ENCODE measurements at places on chromosomes 6 and 20.

GRCh38 chr6:106517706-106518105, 111.6 kb downstream of the RTN4IP1 start:
- no peak for DNase-seq

GRCh38 chr6:53956068-53956711, 155.1 kb upstream of the MLIP start:
- DNase-seq, result no peak

GRCh38 chr20:60372822-60373221, 414.6 kb downstream of the CDH26 start:
- no peak for DNase-seq

GRCh38 chr20:46229478-46230105, 78.7 kb downstream of the CDH22 start:
- DNase-seq, result no peak

DNA sequence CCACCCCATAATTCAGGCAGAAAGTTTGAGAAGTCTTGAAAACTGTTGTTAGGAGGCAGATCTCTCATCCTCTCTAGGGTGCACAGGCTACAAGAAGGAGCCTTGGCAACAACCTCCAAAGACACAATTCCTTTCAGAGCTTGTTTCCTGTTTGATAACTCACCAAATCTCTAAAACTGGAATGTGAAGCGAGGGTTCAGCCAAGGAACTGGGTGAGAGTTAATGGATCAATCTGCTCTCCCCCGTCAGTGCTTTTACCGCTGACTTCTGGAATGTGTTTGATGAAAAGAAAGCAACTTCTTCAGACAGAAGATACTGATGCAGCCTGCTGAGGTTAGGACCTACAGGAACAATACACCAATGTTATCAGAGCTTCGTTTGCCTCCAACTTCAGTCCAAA, 171.8 kb upstream of the BMP2 start:
- no peak for DNase-seq

GRCh38 chr6:106927531-106928398, 46.8 kb downstream of the CD24 start:
- no peak for DNase-seq

- DNase-seq, result no peak
Measured at GRCh38 chr6:43953256-43953655, 174.0 kb downstream of the MRPL14 start.

GRCh38 chr6:352474-352873, 39.1 kb upstream of the IRF4 start:
- DNase-seq, result no peak

DNA sequence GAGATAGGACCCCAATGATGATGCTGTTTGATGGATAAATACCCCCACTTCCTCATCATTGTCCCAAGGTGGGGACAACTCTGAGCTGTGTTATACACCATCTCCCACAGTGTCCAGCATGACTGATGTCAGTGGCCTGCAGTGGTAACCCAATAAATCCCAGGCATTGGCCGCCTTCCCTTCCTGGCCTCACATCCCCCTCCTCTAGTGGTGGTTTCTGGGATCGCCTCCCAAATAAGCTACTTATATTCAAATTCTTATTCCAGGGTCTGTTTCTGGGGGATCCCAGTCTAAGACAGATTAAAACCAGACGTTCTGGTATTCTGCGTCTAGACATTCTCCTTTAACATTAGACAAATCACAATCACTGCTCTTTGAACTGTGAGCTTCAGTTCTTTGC, 90.6 kb downstream of the SCP2D1 start:
- DNase-seq, result no peak

- no peak for DNase-seq
Measured at GRCh38 chr20:5065879-5066383, 53.8 kb downstream of the PCNA start.

DNA sequence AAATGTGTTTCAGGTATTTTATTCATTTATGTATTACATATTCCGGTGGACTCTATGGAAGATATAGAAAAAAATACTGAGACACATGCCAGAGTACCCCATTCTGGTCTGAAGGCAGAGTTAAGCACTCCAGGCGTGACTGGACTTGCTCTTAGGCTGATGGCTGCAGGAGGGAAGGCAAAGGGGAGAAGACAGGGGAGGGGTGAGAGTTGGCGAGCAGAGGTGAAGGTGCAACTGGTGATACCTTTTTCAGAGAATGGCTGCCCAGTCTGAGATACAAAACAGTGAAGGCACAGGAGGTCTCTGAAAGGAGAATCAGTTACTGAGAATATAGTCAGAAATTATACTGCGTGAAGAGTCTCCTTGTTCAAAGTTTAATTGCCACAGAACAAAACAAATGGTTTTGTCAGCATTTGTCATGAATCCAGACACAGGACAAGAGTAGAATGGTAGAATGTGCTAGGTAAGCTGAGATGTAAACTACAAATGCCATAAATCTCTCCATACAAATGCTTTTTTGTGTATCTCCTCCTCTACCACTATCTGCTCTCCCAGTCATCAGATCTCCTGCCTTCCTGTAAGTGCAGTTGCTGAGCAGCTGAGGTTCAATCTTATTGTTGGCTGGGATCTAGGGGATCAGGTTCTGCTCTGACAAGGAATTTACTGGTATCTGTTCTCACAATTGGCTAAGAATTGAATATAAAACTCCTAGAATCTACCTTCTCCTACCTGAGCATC, 104.2 kb upstream of the DST start:
- no peak for DNase-seq

DNA sequence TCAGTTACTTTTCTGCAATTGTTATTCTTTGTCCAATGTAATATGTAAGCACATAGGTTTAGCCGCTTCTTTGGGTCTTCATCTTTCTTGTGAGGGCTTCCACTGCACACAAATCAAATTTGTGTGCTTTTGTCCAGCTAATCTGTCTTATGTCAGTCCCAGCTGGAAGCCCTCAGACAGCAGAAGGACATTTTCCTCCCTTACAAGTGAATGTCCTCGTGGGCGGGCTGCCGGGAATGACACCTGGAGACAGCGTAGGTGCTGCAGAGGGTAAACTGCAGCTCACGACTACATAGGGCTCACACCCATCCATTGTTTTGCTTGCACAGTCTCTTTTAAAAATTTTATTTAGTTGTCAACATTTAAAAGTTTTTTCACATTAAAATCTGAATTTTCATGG, 24.6 kb upstream of the PPP1R14C start:
- no peak for DNase-seq

DNA sequence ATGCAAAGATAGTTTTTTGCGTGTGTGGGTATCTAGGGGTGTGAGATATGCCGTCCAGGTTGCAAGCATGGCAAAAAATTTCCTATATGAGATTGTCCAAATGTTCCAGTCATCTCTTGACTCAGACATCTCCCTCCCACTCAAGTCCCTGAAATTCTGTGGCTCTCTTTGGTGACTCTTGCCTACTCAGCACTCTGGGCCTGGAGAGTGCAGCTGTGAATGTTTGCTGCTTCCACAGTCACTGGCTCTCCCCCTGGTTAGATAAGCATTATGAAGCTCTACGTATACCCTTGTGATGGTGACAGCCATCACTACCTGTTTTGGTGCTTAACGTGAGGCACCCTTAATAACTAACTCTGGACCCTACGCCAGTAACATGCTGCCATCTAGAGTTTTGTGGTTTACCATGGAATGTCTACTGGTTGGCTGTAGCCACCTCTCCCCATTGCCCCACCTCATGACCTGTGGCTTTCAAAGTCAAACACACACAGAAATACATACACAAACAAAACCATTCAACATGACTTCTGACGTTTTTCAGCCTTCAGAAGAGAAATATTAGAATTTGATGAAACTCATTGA, 621.9 kb upstream of the CITED2 start:
- no peak for DNase-seq

DNA sequence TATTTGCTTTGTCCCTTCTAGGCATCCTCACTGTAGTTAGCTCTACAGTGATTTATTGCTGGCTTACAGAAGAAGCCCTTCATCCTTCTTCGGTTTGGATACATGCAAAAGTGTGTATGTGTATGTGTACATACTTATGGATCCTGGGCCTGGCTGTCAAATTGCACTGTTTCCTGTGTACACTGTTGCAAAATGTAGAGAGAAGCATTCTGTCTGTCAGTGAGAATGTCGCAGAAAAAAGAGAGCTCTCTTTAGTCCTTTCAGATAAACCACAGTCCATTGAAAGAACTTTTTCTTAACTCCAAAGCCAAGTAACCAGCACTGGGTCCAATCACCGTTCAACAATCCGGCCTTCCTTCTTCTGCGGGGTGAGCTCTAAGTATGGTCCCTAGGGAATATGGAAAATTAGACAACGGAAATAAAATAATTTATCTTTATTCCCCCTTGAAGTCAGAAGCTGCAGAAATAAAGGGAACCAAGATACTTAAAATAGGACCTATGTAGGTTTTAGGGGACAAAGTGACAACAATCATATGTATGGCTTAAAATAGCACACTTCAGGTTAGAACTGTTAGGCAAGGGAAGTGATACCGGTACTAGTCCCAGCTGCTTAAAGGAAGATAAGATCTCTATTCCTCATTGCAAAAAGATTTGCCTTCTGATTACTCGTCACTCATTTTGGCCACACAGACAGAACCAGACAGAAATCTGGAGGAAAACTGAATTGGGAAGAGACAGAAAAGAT, 107.0 kb downstream of the CD83 start:
- no peak for DNase-seq

DNA sequence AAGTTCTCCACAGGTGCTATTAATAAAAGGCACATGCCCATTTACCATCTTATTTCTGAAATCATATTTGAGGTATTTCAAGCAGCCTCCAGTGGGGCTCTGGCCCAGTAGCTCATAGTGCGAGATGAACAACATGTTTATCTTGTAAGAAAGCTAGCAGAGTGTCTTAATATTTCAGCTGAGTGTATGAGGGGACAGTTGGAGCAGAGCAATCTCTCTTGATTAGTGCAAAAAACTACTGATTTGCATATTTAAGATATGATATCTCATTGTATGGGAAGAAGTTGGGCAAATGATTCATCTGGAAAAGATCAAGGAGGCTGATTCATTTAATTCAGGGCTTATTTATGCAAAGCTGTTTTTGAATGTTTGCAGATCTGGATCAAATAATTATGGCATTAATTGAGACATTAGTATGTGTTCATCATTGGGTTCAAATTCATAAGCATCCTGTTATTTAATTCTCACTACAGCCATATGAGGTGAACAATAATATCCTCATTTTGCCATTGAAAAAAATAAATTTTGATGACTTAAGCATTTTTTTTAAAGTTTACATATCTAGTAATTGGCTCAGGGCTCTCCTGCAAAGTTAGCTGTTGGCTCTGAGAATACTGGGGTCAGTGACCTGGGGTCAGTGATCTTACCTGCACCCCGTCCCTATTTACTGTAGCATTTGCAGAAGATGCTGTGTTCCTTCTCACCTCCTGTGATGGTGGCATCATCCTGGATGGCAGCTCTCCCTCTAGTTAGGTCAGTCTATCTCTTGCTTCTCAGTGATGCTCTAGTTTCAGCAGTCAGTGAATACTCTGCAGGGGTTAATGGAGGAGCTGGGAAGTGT, 24.1 kb upstream of the GCLC start:
- no peak for DNase-seq

- no peak for DNase-seq
Measured at GRCh38 chr6:81235512-81235911, 517.0 kb downstream of the TENT5A start.

DNA sequence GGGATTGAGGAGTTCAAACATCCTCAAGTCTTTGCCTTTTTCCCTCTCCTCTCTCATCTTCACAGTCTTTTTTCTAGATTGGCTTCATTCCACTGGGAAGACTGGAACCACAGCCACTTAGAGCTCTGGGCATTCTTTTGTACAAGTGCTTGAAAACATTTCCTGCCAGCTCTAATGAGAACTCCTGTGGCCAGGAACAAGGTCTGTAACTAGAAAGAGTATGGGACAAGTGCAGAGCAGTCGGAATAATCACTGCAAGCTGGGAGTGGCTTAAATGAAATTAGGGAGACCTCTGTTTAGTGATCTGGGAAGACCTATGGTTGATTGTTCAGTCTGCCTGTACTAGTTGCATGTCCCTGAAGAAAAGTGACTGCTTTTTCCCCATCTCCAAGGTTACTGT, 41.0 kb upstream of the SMIM8 start:
- DNase-seq, result no peak
